Large intestine (tissue), 12 donors: ENCODE measurements at places on chromosomes 12 and 14.

GRCh38 chr12:46892034-46892705 is 66.4 kb upstream of the SLC38A4 start:
- no peaks in the 10 kb centered on the region for H3K36me3 ChIP-seq
- no peak for DNase-seq
- no peak overlapping the region for H3K4me3 ChIP-seq
- no peaks in the 10 kb centered on the region for H3K27me3 ChIP-seq
- H3K27ac ChIP-seq: no peak overlapping the region

- H3K4me3 ChIP-seq: no peak overlapping the region
- no peaks in the 10 kb centered on the region for H3K27me3 ChIP-seq
- no peak overlapping the region for H3K27ac ChIP-seq
- H3K4me1 ChIP-seq: peaks cover 6% of the 10 kb centered on the region
- no peaks in the 10 kb centered on the region for H3K36me3 ChIP-seq
Observed at GRCh38 chr12:69083689-69084088, 150.7 kb upstream of the CPM start.

DNA sequence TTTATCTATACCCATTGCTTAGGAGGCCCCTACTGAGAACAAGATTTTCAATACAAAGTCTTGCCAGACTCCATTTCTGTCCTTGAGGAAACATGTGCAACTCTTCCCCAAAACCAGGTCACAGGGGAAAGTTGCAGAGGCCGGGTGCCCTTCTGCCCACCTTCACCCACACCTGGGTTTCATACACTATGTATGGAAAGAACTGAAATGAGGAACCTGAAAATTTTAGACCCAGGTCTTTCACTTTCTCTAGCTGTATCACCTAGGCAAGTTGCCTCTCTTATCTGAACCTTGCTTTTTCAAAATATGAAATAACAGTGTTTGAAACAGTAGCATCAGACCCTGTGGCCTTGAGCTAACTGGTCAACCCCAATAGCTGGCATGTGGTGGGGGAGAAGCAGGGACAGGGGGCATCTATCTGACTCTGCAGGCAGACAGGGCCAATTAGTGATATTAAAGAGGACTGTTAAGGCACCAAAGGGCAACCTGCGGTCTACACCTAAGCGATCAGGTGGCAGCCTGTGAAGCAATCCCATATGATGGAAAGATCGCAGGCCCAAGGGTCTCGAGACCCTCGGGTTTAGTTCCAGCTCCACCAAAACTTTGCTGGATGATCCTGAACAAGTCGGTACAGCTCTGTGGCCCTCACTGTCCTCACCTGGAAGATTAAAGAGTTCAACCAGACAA is 346.5 kb downstream of the BCL11B start:
- no peaks in the 10 kb centered on the region for H3K27me3 ChIP-seq
- no peaks in the 10 kb centered on the region for H3K4me1 ChIP-seq
- H3K27ac ChIP-seq: no peak overlapping the region

GRCh38 chr12:111409780-111410430 is 4.2 kb downstream of the SH2B3 start:
- H3K4me1 ChIP-seq: peaks cover 10% of the 10 kb centered on the region
- peaks cover 4% of the 10 kb centered on the region for H3K27me3 ChIP-seq
- no peak for DNase-seq
- H3K27ac ChIP-seq: no peak overlapping the region
- H3K36me3 ChIP-seq: no peaks in the 10 kb centered on the region

DNA sequence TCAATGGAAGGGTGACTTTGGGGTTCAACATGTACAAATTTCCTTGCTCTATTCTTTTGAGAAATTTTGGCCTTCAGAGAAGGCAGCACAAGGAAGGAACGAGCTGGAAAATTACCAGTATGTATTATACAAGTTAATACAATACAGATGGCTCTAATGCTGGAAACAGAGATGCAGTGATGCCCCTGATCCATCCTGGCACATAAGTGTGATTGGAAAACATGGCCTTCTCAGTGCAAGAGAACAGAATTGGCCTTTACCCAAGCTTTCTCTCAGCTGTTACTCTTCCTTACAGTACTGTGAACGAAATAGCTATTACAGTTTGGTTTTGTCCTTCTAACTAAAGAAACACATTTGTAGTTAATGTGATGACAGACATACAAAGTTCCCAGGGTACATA is 102.5 kb upstream of the GPHB5 start:
- H3K36me3 ChIP-seq: peaks cover 12% of the 10 kb centered on the region
- no peak overlapping the region for H3K27ac ChIP-seq
- no peaks in the 10 kb centered on the region for H3K4me1 ChIP-seq
- no peaks in the 10 kb centered on the region for H3K27me3 ChIP-seq
- DNase-seq: no peak

DNA sequence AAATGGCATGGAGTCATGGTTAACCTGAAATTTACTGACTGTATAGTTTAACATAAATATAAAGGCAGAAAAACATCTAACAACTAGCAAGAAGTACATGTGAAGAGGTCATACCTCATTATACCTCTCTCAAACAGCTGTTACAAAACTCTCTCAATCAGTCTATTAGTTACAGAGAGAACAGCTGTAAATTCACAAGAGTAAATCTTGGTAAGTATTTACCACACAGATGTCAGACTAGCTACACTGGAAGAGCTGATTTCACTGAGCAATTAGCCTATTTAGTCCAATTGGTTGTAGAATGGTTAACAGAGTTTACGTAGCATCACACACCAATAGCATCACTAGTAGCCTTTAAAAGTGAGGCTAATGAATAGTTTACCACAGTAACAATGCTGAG is 463.4 kb upstream of the USP15 start:
- H3K27me3 ChIP-seq: no peaks in the 10 kb centered on the region
- DNase-seq: no peak
- no peak overlapping the region for H3K27ac ChIP-seq
- H3K4me1 ChIP-seq: no peaks in the 10 kb centered on the region

DNA sequence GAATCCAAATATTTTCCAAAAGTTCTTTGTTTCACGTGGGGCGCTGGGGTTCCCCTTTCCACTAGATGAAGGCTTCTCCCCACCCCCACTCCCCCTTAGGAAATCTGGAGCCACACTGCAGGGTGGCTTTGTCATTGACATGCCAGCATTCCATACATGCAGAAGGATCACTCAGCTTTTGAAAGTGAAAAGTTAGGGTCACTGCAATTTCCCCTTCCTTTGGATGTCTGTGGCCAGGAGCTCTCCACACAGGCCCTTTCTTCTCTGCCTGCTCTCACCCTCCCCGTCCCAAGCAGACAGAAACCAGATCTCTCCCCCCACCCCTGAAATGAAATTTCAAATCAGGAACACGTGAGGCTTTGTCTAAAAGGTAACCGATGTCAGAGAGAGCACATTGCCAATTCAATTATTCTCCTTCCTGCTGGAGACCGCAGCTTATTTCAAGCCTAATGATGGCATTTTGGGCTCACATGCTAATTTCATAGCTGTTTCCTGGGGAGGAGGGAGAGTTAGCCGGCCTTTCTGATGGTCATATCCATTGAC is 153.9 kb upstream of the RFLNA start:
- no peaks in the 10 kb centered on the region for H3K36me3 ChIP-seq
- H3K27ac ChIP-seq: no peak overlapping the region
- no peak overlapping the region for H3K4me3 ChIP-seq
- peaks cover 4% of the 10 kb centered on the region for H3K4me1 ChIP-seq
- no peaks in the 10 kb centered on the region for H3K27me3 ChIP-seq

DNA sequence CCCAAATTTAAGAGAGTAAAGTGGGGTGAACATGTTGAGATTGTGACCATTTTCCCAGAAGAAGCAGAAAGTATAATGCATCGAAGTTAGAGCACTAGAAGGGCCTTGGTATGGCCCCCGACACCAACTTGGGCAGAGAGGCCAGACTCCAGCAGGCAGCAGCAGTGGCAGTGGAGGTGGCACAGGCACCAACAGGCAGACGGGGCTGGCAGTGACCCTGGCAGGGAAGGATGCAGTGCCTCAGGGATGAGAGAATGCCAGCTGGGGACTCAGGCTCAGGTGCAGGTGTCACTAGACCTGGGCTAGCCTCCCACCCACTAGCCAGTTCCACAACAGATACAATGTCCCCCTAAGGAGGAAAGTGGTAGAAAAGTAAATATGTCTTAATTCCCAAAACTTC is 27.7 kb upstream of the AMIGO2 start:
- H3K27ac ChIP-seq: no peak overlapping the region
- H3K4me3 ChIP-seq: no peak overlapping the region
- peaks cover 4% of the 10 kb centered on the region for H3K4me1 ChIP-seq
- no peaks in the 10 kb centered on the region for H3K27me3 ChIP-seq
- no peaks in the 10 kb centered on the region for H3K36me3 ChIP-seq

DNA sequence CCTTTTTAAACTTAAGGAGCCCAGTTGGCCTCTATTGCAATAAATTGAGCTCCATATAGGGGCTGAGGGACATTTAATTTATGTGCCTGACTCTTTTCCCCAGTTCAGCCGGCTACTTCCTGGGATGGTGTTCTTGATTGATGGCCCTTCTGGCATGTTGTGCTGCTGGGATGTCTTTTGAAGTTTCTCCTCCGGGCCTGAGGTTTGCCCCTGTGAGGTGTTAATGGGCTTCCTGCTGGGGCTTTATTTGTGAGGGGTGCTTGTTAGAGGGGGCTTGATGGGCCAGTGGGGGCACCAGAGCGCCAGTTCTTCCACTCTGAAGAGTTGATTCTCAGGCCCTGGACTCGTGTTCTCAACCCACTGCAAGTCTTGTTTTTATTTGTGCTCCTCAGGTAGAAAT is 69.6 kb downstream of the CHST11 start:
- DNase-seq: no peak
- H3K27me3 ChIP-seq: no peaks in the 10 kb centered on the region
- no peaks in the 10 kb centered on the region for H3K36me3 ChIP-seq
- H3K4me1 ChIP-seq: no peaks in the 10 kb centered on the region
- no peak overlapping the region for H3K27ac ChIP-seq
- no peak overlapping the region for H3K4me3 ChIP-seq

- no peak for DNase-seq
- H3K27ac ChIP-seq: peak overlapping the region; percentile 4
- H3K4me1 ChIP-seq: peaks cover 3% of the 10 kb centered on the region
- H3K27me3 ChIP-seq: no peaks in the 10 kb centered on the region
- H3K4me3 ChIP-seq: no peak overlapping the region
Observed at GRCh38 chr12:108685469-108686260, 45.7 kb downstream of the CORO1C start.

DNA sequence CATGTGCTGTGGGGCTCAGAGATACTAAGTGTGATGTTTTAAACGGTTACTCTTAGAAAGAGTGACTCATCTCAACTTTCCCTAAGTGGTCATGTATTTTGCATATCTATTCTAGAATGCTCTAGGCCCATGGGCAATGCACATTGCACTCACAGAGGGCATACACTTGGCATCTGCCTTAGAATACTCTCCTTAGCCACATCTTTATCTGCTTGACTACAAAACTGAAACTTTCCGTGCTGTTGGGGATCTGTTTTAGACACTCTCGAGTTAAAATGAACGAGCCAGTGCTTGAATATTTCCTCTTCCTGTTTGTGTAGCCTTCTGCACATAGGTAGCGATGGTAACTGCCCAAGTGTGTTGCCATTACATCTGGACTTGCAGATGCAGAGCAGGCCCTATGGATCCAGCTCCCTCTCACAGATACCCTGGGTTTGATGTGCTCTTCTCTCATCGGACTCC is 180.5 kb downstream of the CAND1 start:
- no peaks in the 10 kb centered on the region for H3K4me1 ChIP-seq
- no peak overlapping the region for H3K4me3 ChIP-seq
- H3K27ac ChIP-seq: no peak overlapping the region
- H3K36me3 ChIP-seq: no peaks in the 10 kb centered on the region

GRCh38 chr12:124804011-124804621 is 59.5 kb downstream of the SCARB1 start:
- H3K27ac ChIP-seq: no peak overlapping the region
- DNase-seq: no peak
- H3K4me1 ChIP-seq: peaks cover 3% of the 10 kb centered on the region
- H3K4me3 ChIP-seq: no peak overlapping the region

DNA sequence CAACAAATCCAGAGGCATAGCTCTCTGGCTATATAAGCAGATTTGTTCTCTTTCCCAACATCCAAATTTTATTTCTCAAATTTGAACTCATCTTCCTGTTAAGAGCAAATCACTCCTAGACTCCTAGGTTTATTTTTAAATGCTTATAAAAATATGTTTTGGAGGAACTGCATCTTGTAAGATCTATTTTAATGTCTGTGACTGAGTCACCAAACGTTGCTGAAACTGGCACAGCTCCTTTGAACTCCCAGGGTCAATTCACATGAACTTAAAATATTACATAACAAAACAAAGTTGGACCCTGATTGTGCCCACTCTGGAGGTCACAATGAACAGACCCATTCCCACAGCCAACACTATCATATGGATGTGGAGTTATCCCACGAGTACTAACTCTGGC is 23.9 kb downstream of the ANAPC7 start:
- H3K27ac ChIP-seq: no peak overlapping the region
- H3K4me1 ChIP-seq: no peaks in the 10 kb centered on the region
- no peaks in the 10 kb centered on the region for H3K27me3 ChIP-seq
- H3K36me3 ChIP-seq: peaks cover 75% of the 10 kb centered on the region
- no peak for DNase-seq
- H3K4me3 ChIP-seq: no peak overlapping the region

DNA sequence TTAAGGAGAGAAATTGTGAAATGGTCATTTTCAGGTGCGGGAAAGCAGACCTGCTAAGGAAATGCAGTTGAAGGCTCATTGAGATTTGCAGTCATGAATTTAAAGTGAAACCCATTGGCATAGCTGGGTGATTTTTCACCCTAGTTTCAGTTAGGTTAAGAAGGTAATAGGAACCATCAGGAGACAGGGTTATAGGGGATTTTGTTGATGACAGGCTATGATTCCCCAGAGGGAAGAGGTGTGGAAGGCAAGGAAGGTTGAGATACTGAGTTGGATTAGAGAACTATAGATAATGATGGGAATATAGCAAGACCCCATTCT is 22.7 kb upstream of the BMAL2 start:
- H3K4me1 ChIP-seq: no peaks in the 10 kb centered on the region
- DNase-seq: no peak
- H3K27ac ChIP-seq: no peak overlapping the region
- no peaks in the 10 kb centered on the region for H3K27me3 ChIP-seq

DNA sequence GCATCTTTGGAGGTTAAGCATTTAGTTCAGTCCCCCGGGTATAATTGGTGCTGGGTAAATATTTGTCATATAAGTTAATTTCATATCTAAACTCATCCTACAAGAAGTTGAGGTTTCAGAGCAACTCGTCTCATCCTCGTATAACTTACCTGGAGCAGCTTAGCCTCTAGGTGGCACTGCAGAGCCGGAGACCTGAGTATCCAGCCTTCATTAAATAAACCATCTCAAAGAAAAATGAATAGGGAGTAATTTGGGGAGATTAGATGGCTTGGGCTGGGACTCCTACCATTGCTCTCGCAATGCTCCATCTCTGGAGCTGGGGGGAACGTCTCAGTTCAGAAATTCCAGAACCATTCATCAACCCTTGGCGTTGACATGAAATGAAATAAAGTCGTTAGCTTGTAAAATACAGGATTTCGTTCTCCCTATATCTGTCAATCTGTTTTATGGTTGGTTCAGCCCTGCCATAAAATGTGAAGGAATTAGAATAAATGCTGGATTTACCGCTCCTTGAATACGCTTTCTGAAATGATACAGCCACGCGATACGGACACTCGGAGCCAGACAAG is 122.9 kb upstream of the TMEM132D start:
- no peaks in the 10 kb centered on the region for H3K36me3 ChIP-seq
- no peaks in the 10 kb centered on the region for H3K27me3 ChIP-seq
- no peak overlapping the region for H3K4me3 ChIP-seq
- DNase-seq: no peak
- H3K4me1 ChIP-seq: no peaks in the 10 kb centered on the region
- no peak overlapping the region for H3K27ac ChIP-seq
